CD4-positive, CD25-positive, alpha-beta regulatory T cell (primary cell): ENCODE measurements at places on chromosomes 12 and 14. TPM values are rescaled to one million over a fixed set of nuclear protein-coding genes. Genes with fewer than 3 reads are reported as not detected.

The PAH gene
- not detected for polyA plus RNA-seq

The TMEM119 gene
- polyA plus RNA-seq = 3.5 TPM

- DNase-seq = no peak
- H3K27ac ChIP-seq = no peak overlapping the region
- H3K4me1 ChIP-seq = no peaks in the 10 kb centered on the region
- H3K27me3 ChIP-seq = no peaks in the 10 kb centered on the region
These were observed 8.4 kb downstream of the ZC2HC1C start for GRCh38 chr14:75077794-75078193.

GRCh38 chr14:61750708-61751474 lies 11.3 kb upstream of the SNAPC1 start:
- H3K4me3 ChIP-seq = peak overlapping the region; percentile 84
- H3K4me1 ChIP-seq = peaks cover 9% of the 10 kb centered on the region
- peaks cover 4% of the 10 kb centered on the region for H3K27me3 ChIP-seq
- H3K27ac ChIP-seq = peak overlapping the region; percentile 68
- peak; percentile 63 for DNase-seq

The LRRC43 gene
- not detected for polyA plus RNA-seq

The TAS2R42 gene
- polyA plus RNA-seq = not detected

DNA sequence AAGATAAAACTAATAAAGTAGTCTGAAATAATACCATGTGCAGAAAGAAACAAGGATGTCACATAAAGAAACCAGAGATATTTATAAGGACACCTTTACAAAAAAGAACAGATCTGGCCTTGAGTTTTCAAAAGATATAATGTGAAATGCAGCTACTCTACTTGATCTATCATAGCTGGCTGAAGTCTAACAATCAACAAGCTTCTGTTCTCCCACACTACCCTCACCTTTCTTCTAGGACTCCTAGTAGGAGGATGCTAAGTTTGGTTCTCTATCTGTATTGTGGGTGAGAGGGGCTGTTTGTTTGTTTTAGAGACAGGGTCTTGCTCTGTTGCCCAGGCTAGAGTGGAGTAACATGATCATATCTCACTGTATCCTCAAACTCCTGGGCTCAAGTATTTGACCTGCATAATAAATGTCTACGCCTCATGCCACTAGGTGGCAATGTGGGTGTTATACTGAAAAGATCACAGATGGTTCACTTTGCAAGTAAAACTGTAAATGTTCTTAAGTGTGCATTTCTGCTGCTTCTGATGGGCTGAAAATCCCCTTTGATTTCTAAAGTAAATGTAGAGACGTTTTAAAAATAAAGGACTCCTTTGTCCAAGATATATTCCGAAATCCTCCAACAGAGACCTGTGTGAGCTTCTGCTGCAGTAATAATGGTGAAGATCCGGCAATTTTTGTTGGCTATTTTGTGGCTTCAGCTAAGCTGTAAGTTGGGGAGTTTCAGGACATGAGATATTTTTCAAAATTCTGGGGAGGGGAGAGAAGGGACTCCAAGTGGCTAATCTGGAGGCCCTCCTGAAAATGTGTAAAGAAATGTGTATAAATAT lies 269.3 kb downstream of the DAD1 start:
- peak overlapping the region; percentile 41 for H3K4me3 ChIP-seq
- DNase-seq = peak; percentile 23
- H3K27ac ChIP-seq = no peak overlapping the region
- H3K4me1 ChIP-seq = no peaks in the 10 kb centered on the region

GRCh38 chr12:130872179-130873096 lies 572 bp downstream of the RAN start:
- peak overlapping the region; percentile 95 for H3K4me3 ChIP-seq
- peak; percentile 39 for DNase-seq
- H3K4me1 ChIP-seq = peaks cover 50% of the 10 kb centered on the region
- peaks cover 39% of the 10 kb centered on the region for H3K36me3 ChIP-seq
- H3K27ac ChIP-seq = peak overlapping the region; percentile 72

DNA sequence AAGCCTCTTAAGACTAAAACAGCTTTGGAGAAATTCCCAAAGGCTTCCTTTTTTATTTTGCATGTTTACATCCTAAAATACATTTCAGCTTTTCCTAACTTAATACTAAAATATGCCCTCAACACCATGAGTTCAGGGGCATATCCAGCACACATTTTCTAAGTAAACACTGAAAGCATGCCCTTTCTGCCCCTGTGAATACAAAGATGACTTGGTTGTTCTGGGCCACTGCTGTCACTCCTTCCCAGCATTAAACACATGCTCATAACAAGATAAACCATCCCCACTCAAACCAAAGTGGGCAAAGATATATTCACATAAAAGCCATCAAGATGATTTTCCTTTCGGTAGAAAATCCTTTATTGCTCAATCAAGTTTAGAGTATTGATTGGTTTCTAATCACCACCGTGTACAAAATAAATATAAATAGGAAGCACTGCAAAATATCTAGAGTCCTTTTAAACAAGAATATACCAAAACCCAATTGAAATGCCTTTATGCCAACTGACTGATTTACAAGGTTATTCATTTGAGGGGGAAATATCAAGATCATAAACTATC lies 1.9 kb downstream of the CCNB1IP1 start:
- H3K4me1 ChIP-seq = peaks cover 15% of the 10 kb centered on the region
- no peak for DNase-seq
- H3K27me3 ChIP-seq = no peaks in the 10 kb centered on the region

The DAO gene
- not detected for polyA plus RNA-seq
